Pancreas (tissue), 10 donors: ENCODE measurements at places on chromosomes 7 and 10.
A peak's percentile ranks its signal among the peaks of the same experiment; 100 is the strongest.

GRCh38 chr7:151711906-151712809 lies 164.8 kb downstream of the PRKAG2 start:
- DNase-seq: peak; percentile 58

DNA sequence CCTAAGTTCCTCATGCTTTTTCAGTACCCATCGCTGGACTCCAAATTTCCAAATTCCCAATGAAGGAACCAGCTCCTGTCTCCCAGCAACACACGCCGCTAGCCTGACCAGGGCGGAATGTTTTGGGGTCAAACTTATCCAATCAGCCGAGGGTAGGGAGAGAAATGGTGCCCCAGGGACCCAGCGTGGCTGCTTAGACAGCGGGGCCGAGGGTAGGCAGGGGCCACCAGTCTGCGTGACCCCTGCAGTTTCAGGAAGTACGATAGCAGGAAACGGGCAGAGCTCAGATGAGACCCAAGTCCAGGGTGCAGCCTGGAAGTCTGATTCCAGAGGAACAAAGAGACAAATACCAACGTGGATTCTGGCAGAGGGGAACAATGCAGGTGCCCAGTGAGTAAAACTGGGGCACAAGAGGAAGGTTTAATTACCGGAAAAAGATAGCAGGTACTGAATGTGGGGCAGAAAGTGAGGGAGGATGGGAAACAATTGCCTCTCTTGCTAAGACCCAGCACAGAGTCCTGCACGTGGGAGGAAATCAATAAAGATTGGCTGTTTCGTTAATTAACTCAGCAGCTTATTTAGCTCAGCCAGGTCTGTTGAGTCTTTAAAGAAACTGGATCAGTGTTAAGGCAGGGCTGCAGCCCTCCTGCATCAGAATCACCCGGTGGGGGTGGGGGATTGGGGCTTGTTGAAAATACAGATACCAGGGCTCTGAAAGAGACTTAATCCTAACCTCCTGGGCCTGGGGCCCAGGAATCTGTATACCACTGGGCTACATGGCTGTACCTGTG lies 50.4 kb upstream of the NFE2L3 start:
- DNase-seq: no peak

DNA sequence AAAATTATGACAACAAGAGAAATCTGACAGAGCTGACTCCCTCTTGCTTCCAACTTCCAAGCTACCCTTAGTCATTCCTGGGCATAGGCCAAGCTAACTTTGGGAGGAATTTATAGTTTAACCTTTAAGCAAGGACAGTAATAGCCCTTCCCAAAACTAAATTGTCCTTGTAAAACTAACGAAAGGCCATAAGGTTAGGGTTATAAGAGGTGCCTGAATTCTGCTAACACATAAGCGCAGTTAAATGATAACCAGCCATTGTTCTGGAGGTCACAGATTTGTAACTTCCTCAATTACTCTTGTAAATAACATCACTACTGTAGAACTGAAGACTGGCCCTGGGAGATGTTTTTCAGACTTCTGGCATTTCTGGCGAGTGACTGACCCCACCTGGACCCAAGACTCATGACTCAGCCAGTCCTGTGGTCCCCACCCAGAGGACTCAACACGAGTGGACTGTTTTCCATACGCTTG lies 481.2 kb downstream of the KCNMA1 start:
- no peak for DNase-seq

DNA sequence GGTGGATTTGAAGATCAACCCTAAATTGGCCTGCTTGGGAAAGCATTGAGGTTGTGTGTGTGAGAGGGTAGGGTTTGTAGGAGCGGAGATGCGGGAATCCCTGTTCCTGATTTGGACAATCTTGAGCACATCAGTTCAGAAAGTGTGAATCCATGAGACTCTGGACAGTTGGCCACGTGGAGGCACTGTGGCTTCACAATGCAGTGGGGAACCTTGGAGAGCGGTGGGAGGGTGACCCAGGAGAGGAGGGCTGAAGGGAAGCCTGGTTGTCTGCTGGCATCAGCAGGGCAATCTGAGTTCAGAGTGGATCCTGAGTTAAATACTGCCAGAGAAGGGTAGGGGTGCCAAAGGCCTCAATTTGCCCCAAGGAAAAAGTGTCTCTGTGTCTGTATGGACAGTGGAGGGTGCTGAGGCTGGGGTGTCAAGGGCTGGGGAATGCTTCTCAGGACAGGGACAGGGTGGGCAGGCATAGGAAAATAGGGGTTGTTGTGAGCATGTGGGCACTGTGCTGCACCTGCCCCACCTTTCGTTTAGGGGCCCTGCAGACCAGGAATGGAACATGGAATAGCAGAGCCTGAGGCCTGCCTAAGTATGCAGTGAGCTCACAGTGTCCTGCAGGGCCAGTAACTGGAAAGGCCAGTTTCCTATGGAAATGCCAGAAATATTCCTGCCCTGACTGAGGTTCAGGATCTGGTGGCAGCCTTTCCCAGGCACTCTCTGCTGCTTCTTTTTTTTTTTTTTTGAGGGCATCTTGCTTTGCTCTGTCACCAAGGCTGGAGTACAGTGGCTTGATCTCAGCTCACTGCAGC lies 162.9 kb upstream of the PRSS58 start:
- no peak for DNase-seq

GRCh38 chr10:80253266-80253962 lies 36.0 kb downstream of the MAT1A start:
- no peak for DNase-seq

GRCh38 chr7:155324012-155324917 lies 26.6 kb downstream of the INSIG1 start:
- no peak for DNase-seq

DNA sequence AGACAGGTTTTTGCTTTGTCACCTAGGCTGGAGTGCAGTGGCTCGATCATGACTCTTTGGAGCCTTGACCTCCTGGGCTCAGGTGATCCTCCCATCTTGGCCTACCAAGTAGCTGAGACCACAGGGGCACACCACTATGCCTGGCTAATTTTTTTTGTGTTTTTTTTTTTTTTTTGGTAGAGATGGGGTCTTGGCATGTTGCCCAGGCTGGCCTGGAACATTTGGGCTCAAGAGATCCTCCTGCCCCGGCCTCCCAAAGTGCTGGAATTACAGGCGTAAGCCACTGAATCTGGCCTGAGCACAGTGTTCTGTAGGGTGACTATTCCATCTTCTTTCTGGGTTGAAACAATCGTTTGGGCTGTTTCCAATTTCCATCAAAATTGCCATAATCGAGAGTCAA lies 1.5 kb upstream of the MUC3A start:
- DNase-seq: no peak

GRCh38 chr10:71697938-71698709 lies 21.5 kb downstream of the C10orf105 start:
- no peak for DNase-seq

DNA sequence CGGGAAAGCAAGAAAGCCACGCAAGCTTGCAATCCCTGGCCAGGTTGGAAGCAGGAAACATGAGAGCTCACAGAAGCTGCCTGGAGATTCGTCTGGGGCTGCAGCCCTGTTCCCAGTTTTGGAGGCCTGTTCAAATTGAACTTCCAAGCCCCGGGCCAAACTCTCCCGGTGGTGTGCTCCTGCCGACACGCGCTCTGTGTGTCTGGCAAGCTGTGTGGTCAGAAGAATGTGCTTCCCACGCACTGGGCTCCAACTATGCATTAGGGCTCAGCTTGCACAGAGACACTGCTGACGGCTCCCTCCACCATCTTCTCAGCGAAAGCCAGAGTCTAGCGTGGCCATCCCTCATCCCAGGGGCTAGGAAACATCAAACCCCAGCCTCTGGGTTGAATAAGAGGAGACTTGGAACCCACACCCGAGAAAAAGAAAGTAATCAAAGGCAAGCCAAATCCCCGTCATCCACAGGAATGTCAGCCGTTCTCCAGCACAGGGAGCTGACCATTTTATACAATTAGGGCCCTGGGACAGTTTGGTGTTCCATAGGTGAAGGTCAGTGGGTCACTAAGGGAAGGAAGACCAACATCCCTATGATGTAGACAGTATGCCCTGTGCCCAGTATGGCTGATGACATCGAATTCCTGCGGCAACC lies 107.2 kb downstream of the FGFR2 start:
- DNase-seq: no peak

GRCh38 chr10:89182894-89183293 lies 24.2 kb downstream of the CH25H start:
- DNase-seq: no peak

GRCh38 chr10:75962395-75963061 lies 531.1 kb downstream of the LRMDA start:
- DNase-seq: no peak

- DNase-seq: no peak
These were observed 70.0 kb downstream of the CAMK1D start for GRCh38 chr10:12419262-12419847.

DNA sequence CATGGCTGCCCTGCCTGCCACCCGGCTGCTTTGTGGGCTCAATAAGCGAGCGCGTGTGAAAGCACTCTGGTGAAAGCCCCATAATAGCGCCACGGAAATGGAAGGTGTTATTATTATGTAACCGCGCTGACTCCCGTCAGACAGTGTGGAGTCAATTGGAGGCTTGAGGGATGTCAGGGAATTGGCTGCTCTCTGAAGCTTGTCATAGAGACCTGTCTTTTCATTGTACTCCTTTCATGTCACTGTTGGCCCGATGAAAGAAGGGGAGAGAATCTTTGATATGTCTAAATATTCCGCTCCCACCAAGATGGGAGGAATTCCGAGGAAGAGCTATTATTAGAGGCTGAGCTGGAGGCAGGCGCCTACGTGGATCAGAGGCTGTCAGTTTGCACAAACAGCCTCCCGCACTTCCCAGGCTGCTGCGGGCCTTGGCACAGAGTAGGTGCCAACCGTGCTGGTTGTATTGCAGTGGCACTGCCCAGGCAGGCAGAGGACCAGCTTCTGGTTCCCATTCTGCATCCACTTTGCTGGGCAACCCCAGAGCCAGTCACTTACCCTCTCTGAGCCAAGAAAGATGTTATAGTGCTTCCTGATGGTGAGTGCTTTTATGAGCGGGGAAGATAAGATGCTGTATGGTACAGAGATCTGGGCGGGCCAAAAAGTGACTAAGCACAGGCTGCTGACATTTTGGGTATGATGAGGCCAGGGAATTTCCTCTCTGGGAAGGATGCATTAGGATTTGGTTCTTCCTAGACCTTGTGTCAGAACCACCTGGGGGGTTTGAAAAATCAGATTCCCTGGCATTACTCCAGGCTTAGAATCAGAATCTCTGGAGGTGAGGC lies 151.4 kb downstream of the RPS24 start:
- DNase-seq: no peak

DNA sequence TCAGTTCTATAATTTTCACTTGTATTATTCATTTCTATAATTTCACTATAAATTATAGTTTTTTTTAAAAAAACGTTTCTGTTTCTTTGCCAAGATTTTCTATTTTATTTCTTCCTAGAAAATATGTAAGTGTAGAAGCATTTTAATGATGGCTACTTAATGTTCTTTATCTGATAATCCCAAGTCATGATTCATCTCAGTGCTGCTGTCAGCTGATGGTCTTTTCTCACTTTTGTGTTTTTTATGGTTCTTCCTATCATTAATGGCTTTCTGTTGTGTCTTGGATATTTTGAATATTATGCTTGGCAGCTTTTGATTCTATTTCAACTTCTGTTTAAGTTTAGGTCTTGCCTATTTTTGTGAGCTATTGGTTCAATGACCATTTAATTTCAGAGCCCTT lies 268.6 kb downstream of the BAMBI start:
- DNase-seq: no peak

DNA sequence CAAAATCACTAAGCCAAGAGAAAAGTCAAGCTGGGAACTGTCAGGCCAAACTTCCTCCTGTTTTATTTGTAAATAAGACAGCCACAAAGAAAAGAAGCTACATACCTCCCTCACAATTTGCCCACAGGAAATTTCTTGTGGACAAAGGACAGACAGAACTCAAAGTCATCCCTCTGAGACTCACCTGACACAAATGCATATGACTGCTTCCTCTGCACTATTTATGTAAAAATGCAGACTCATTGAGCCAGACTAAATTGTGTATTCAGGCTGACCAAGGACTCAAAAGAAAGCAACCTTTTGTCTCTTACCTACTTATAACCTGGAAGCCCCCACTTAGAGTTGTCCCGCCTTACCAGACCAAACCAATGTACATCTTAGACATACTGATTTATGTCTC lies 11.8 kb downstream of the TOMM7 start:
- DNase-seq: no peak

DNA sequence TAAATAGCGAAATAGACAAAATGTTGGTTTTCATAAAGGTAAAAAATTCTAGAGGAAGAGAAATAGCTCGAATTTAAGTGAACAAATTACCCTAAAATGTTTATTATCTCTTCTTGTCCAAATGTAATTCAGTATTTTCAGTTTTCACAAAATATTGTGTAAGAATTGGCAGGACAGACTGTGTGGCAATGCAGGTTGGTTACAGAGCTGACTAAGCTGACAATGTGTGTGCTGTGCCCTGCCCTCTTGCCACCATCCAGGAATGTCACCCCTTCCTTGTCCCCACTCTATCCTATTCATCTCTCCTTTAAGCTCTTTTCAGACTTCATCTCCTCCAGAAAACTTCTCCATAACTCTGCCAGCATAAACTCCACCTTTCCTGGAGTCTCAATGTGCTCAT lies 46.1 kb downstream of the COL28A1 start:
- no peak for DNase-seq

- DNase-seq: no peak
These were observed 566.6 kb downstream of the KCNMA1 start for GRCh38 chr10:77071001-77071511.

DNA sequence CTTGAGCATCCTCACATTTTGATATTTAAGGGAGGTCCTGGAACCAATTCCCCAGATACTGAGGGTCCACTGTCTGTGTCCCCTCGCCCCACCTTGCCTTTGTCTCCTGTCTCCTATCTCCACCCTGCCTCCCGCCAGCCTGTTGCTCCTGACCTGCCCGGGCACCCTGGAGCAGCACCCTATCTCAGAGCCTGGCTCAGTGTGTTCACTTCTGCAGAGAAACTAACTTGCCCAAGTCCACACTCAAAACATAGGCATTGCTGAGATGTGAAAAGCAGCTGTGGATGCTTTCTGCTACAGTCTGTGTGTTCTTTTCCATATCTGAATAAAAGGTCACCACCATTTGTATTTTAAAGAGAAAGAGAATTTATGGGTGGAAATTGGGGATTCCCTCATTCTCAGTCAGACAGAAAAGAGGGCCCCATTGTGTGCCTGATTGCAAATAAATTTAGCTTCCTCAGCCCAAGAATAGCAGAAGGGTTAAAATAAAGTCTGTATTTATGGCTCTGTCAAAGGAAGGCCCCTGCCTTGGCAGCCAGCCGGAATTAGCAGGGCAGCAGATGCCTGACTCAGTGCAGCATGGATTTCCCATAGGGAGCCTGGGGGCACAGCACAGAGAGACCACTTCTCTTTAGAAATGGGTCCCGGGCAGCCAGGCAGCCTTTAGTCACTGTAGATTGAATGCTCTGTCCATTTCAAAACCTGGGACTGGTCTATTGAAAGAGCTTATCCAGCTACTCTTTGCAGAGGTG lies 161.3 kb downstream of the EGFR start:
- DNase-seq: no peak

GRCh38 chr7:132103718-132104117 lies 472.6 kb downstream of the PLXNA4 start:
- no peak for DNase-seq

- no peak for DNase-seq
These were observed 72.9 kb downstream of the ADARB2 start for GRCh38 chr10:1664333-1664964.

GRCh38 chr10:70759781-70760180 lies 25.4 kb downstream of the TBATA start:
- DNase-seq: peak; percentile 33
